ENCODE measurements at places on chromosomes 13 and 19.

- no peak for DNase-seq
Measured at GRCh38 chr13:112669881-112670499, 19.8 kb upstream of the ATP11A start.

DNA sequence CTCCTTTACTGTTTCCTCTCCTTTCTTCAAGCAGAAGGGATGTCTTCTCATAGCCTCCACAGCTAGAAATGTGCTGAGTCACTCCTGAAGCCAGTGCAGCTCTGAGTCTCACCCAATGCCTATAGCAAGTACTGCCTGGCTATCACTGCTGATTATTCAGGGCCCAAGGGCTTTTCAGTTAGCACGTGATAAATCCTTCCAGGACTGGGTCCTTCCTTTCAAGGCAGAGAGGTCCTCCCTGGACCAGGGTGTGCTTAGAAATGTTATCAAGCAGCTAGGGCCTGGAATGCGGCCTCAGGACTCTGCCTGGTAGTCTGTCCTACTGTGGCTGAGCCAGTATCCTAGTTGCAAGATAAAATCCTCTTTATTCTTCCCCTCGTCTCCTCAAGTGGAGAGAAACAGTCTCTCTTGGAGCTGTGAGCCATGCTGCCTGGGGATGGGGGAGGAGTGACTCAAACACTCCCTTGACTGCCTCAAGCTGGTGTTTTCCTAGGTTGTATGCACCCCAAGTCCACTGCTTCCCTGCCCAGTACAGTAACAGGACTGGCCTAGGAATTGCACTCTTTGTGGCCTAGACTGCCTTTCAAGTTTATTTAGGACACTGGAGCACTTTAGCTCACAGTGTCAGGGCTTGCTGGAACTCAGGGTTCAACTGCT lies 198.7 kb upstream of the SERP2 start:
- no peak for DNase-seq

GRCh38 chr19:46544651-46545050 lies 49.0 kb upstream of the PNMA8B start:
- no peak for DNase-seq

DNA sequence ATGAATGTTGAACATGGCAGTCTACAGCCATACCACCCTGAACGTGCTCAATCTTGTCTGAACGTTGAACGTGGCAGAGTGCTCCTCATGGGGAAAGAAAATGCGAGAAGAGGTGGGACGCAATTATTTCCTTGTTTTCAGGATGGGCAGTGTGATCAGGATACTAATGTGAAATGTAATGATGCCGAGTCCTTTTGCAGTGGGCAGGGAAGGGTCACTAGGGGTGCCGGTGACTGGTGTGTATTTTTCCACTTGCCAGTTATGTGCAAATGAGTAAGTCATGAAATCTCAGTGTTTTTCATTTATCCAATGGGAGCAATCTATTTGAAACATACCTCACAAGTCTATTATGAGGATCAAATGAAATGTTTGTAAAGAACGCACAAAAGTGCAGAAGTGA lies 84.8 kb downstream of the LNX2 start:
- no peak for DNase-seq

- no peak for DNase-seq
Measured at GRCh38 chr13:41931337-41931736, 29.6 kb downstream of the VWA8 start.

DNA sequence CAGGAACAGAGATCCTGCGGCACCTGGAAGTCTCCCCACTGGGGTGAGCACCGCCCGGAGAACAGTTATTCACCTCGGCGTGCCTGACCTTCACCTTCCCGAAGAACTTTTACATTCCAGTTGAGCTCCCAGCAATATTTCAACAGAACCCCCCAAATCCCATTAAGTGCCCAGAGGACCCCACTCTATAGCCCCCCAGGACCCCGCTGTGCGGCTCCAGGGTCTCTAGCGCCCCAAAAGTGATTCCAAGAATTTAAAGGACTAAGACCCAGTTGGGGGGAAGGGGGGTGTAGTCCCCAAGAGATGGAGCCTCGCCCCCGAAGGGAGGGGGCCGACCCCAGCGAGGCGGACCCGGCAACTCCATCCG lies 480 bp downstream of the GPR108 start:
- no peak for DNase-seq

All from NCI-H1092 treated with DMSO at 0.1 percent for 48 hours (cell line).